K562 (cell line): ENCODE measurements at places on chromosomes 7 and 10.

- H3K36me3 ChIP-seq: 0 out of 3 replicates have a peak, but pooled peaks cover 2% of the 10 kb centered on the region
- H3K4me1 ChIP-seq: peaks cover 17% of the 10 kb centered on the region
- H3K27me3 ChIP-seq: no peaks in the 10 kb centered on the region
- DNase-seq: peak; percentile 46
These were observed 100.9 kb upstream of the PDLIM1 start for GRCh38 chr10:95391581-95392216.

DNA sequence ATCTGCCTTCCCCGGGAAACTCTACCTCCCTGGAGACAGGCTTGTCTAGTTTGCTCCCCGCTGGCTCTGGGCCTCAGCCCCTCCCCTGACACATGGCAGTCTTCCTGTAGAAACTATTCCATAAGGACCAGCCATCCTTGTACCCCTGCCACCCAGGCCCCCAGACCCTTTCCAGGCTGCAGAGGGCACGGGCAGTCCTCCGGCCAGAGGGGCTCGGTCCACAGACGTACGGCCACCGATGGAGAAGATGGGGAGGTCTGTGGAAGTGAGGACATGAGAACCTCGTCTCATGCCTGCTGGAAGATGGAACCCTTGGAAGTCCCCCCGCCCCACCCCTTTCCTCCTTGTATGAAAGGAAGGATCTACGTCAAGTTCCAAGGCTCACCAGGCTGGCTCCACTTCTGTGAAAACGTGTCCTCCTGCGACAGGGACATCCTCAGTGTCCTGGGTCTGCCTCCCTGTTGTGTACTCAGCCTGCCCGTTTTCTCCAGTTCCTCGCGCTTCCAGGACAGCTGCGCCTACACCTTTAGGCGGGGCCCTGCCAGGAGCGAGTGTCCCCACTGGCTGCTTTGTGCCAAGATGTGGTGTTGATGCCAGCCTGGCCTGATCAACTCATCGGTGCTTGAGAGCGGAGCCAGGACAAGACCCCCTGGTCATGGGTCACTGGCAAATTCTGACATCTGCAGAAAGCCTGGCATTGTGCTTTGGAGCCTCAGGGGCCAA is 414.9 kb downstream of the GLRX3 start:
- no peaks in the 10 kb centered on the region; the same call in 2 of the 3 replicates for H3K27me3 ChIP-seq
- DNase-seq: no peak
- no peak overlapping the region for H3K4me3 ChIP-seq
- no peaks in the 10 kb centered on the region for H3K4me1 ChIP-seq
- H3K27ac ChIP-seq: no peak overlapping the region

- no peak for DNase-seq
- H3K4me3 ChIP-seq: no peak overlapping the region
- no peak overlapping the region for H3K27ac ChIP-seq
- no peaks in the 10 kb centered on the region for H3K36me3 ChIP-seq
- peaks cover 2% of the 10 kb centered on the region; the same call in 1 of the 3 replicates for H3K27me3 ChIP-seq
- peaks cover 5% of the 10 kb centered on the region for H3K4me1 ChIP-seq
These were observed 14.2 kb upstream of the PFKP start for GRCh38 chr10:3053155-3053554.

DNA sequence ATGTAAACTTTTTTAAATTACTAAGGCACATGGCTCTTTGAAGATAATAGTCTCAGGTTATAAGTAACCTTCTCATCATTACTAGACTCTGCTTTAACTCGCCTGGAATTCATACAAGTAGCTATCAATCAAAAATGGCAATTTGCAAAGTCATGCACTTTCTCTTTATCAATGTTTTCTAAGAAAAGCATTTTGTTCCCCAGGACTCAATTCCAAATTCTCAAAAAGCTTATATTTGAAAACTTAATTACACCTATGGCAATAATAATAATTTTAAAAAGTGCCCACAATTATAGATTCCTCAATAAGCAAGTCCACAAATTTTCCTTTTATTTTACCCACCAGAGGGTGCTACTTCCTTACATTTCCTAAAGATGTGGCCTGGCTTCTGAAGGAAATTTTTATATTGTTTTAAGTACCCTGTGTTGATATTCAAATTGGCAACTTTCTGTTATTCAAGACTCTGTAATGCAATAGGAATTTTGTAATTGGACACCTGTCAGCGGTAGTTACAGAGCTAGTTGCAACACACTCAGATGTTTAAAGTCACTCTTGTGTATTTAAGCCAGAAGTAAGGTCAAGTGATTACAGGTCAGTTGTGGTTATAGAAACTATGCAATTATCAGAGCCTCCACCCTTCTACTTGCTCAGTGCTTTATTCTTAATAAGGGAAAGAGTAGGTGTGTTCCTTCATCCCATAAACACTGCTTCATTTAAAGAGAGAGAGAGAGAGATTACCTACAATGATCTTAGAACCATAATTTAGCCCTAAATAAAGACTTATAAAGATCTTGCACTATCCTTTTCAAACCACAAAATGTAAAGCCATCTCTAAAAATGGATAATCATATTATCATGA is 47.1 kb upstream of the HYAL4 start:
- no peaks in the 10 kb centered on the region for H3K4me1 ChIP-seq
- H3K27ac ChIP-seq: no peak overlapping the region
- DNase-seq: no peak
- no peaks in the 10 kb centered on the region for H3K27me3 ChIP-seq

GRCh38 chr7:142562688-142563087 is 186.6 kb upstream of the PRSS1 start:
- no peak for DNase-seq
- H3K36me3 ChIP-seq: no peaks in the 10 kb centered on the region
- no peaks in the 10 kb centered on the region for H3K27me3 ChIP-seq
- H3K4me1 ChIP-seq: no peaks in the 10 kb centered on the region

DNA sequence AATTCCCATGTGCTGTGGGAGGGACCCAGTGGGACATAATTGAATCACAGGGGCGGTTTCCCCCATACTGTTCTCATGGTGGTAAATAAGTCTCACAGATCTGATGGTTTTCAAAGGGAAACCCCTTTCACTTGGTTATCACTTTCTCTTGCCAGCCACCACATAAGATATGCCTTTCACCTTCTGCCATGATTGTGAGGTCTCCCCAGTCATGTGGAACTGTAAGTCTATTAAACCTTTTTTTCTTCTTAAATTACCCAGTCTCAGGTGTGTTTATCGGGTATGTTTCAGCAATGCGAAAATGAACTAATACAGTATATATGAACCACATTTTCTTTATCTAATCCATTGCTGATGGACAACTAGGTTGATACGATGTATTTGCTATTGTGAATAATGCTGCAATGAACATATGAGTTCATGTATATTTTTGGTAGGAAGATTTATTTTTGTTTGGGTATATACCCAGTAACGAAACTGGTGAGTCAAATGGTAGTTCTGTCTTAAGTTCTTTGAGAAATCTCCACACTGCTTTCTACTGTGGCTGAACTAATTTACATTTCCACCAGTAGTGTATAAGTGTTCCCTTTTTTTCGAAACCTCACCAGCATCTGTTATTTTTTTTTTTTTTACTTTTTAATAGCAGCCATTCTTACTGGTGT is 70.0 kb upstream of the HGF start:
- H3K27me3 ChIP-seq: no peaks in the 10 kb centered on the region
- H3K27ac ChIP-seq: no peak overlapping the region
- H3K4me1 ChIP-seq: no peaks in the 10 kb centered on the region

DNA sequence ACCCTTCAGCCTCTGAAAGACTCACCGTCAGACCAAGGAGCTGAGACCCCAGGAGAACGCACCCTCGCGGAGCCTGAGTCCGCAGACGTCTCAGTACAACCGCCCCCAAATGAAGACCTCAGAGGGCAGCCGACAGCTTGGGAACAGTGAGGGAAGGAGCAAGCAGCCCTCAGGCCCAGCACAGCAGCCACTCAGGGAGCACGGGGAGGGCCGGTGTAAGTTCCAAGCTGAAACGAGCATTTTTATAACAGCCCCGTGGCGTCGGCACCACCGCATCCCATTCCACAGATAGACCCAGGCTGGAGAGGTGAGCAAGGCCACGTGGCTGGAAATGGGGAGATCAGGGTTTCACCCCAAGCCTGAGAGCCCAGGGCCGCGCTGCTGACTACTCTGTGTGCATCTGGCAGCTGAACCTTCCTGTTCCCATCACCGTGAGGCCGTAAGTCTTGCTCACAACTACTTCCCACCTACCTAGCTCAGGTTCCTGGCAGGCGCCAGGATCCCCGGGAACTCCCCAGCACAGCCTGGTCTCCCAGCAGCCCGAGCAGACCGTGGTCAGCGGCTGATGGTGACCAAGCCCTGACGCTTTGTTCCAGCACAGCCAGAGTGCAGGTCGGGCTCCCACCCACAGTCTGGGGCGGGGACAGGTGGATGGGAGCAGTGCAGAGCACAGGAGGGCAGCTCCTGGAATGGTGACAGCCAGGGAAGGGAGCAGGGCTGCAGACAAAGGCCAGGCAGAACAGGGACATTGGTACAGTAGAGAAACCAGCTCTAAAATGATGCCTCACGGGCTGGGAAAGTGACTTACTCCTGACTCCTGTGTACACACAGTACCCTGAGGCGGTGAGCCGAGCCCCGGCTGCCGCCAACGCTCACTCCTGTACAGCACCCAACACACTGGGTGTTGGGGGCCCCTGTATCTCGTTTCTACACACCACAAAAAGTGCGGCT is 6.1 kb upstream of the NOM1 start:
- no peak for DNase-seq
- no peak overlapping the region for H3K4me3 ChIP-seq
- H3K4me1 ChIP-seq: peaks cover 31% of the 10 kb centered on the region
- H3K27ac ChIP-seq: no peak overlapping the region

DNA sequence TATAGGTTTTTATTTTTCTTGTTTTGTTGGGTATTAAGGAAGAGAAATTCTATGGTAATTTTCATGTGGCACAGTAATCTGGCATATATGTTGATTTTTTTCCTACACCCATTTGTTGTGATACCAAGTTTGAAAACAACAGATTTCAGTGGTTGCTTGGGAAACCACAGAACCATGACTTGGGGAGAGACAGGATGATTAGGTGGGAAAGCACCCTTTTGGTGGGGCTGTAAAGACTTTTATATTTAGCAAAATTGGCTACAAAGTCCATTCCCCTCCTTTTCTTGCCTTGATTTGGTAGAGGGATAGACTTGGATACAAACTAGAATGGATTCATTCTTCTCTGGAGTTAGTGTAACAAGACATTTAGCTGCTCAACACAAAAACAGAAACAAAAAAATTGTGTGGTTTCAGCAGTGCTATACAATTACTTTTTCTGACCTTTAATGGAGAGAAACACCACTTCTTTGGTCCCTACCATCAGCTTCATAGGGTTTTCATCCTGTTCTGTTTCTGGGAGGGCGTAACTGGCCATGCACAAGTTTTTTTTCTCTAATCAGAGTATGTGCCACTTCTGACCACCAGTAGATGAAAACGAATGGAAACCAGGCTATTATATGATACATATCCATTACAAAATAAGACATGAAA is 52.7 kb downstream of the FIGNL1 start:
- no peak overlapping the region for H3K27ac ChIP-seq
- peaks cover 12% of the 10 kb centered on the region; the same call in 1 of the 3 replicates for H3K4me1 ChIP-seq
- DNase-seq: no peak
- no peak overlapping the region for H3K4me3 ChIP-seq
- H3K36me3 ChIP-seq: peaks cover 81% of the 10 kb centered on the region

DNA sequence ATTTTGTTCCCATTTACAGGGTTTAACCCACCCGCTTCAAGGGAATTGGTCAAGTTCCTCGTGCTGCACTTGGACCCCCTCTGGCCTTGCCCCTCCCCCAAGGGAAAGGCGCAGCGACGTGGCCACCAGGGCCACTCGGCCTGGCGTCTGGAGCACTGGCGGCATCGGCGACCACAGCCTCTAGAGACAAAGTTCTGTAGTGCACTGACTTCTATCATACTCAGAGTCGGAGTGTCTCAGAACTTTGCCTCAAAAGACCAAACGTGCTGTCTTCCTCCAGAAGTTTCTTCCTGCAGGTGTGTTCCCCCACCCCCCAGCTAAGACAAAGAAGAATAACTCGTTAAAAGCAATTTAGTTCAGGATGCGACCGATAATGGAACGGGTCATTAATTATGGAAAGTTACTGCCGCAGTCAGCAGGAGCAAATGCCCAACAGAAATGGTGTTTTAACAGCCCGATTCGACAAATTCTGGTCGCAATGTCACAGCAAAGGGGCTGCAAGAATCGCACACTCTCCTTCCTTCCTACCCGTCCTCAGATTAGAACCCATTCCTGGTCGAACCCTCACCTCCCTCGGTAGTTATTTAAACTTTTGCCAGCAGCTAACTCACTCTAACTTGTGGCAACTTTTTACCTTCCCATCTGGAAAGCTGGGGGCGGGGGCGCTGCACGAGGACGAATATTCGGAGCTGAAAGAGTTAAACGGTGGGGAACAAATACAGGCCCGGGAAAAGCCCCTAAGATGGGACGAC is 202.1 kb upstream of the NFE2L3 start:
- H3K4me1 ChIP-seq: peaks cover 20% of the 10 kb centered on the region
- peak overlapping the region; percentile 80 for H3K4me3 ChIP-seq
- peak; percentile 35 for DNase-seq
- peaks cover 8% of the 10 kb centered on the region; the same call in 1 of the 3 replicates for H3K36me3 ChIP-seq

DNA sequence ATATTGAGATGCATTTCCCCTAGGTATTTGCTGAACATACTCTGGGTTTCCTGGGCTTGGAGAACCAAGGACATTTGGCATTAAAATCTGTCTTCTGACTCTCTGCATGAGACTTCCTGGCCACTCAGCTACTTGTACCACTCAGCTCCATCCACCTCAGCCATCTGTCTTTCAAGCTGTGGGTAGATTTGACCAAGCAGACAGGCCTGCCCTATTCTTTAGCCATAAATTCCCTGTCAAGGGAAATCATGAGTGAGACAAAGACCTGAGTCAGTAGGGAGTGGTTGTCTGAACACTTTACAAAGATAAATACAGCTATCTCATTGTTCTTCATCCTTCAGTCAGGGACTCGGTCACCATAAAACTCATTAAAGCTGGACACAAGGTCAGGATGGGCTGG is 399.1 kb downstream of the GPAM start:
- H3K27me3 ChIP-seq: no peaks in the 10 kb centered on the region
- H3K4me1 ChIP-seq: no peaks in the 10 kb centered on the region
- no peak overlapping the region for H3K4me3 ChIP-seq
- no peaks in the 10 kb centered on the region for H3K36me3 ChIP-seq
- no peak overlapping the region for H3K27ac ChIP-seq

DNA sequence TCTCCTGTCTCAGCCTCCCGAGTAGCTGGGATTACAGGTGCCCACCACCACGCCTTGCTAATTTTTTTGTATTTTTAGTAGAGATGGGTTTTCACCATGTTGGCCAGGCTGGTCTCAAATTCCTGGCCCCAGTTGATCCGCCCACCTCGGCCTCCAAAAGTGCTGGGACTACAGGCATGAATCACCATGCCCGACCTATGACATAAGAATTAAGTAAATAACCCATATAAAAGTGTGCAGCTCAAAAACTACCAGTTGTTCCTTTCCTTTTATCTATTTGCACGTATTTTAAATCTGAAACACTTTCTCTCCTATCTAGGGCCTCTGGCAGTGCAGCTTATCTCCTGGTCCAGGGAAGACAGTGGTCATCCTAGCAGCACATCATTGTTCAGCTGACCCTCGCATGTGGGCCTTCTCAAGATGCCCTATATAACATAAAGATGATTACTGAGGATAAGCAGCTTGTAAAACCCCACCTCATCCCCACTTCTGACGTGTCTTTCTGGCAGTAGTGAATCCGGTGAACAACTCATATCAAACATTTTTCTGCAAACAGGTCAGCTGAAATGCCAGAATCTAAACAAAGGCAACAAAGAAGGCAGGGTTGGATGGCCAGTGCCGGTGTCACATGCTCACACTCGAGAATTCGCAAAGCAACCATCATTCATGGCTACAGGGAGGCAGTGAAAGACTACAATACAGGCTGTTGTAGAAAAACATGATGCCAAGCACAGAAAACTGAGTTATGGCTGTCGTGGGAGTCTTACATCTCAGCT is 36.0 kb upstream of the KCNIP2 start:
- no peaks in the 10 kb centered on the region for H3K36me3 ChIP-seq
- H3K27me3 ChIP-seq: no peaks in the 10 kb centered on the region
- H3K27ac ChIP-seq: no peak overlapping the region
- no peak for DNase-seq

GRCh38 chr7:122919643-122920181 is 33.5 kb upstream of the CADPS2 start:
- no peak overlapping the region for H3K27ac ChIP-seq
- DNase-seq: no peak
- H3K27me3 ChIP-seq: no peaks in the 10 kb centered on the region
